ENCODE measurements at places on chromosomes 2 and 18.

- DNase-seq = peak; percentile 2
These were observed 13.4 kb downstream of the PARD6G start for GRCh38 chr18:80233899-80234298.

GRCh38 chr2:216765761-216766262 is 70.5 kb upstream of the IGFBP5 start:
- peak; percentile 38 for DNase-seq

GRCh38 chr2:220034426-220035130 is 407.1 kb downstream of the SLC4A3 start:
- peak; percentile 78 for DNase-seq

DNA sequence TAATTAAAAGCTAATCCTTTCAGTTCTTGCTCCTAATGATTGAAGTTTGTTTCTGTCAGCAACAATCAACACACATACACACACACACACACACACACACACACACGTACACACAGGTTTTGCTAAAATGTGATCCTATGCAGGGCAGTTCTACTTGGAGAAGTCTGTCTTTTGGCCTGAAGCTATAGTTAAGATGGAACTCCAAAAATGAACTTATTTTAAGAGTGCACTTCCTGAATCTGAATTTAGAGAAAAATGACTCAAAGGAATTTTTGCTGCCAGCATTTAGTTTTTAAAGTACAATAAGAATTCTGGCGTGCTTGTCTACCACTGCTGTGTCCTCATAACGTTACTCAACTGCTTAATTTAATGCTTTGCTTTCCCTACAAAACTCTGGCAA is 6.6 kb downstream of the GALNT5 start:
- DNase-seq = no peak

DNA sequence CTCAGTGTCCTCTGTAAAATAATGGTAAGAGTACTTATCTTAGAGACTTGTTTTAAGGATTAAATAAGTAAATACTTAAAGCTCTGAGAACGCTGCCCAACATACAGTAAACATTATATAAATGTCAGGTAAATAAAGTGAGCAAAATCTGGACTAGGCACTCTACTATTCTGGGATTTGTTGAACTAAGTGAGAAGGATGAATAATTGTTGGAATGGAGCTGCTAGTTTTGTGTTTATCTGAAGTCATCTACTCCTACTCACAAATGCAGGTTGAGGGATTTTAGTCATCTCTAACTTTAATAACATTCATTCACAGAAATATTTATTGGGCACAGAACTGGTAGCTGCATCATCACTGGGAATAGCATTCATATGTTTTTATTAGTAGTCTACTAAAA is 103.4 kb downstream of the MEIS1 start:
- no peak for DNase-seq

GRCh38 chr18:57831597-57832377 is 28.7 kb upstream of the ATP8B1 start:
- DNase-seq = no peak

- DNase-seq = no peak
These were observed 59.9 kb upstream of the GATA6 start for GRCh38 chr18:22109535-22109934.

DNA sequence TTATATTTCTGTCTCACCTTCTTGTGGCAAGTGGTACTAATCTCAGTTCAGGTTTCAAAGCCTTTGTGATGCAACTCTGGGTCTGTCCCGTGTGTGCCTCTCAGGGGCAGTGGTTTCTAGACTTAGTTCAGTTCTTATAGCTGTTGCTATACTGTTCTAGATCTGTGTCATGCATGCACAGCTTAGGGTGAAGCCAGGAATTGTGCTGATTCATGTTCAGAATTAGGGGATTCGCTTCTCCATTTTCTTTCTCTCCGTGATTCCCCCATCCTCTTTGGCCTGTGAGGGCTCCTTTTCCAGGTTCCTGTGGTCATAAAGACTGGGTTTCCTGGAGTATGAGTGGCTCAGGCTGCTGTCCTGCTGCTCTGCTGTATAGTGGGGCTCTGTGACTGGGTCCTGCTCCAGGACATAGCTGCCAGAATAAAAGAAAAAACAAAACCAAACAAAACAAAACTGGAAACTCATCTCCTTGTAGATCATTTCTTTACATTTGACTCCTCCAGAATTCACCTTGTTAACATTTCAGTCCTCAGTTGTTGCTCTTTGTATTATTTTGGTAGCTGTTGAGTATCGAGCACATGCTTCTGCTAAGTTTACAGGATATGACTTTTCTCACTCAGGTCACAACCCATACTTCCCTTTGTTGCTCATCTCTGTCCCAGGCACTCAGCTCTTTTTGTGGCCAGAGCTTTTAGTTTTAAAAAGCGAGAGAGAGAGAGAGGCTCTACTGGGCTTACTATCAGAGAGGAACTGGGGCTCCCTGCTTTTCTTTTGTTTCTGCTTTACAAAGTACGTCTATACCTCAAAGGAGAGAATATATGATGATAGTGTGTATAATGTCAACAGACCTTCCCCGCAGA is 34.2 kb downstream of the CERS6 start:
- no peak for DNase-seq

- DNase-seq = no peak
These were observed 10.4 kb downstream of the RNF152 start for GRCh38 chr18:61882296-61883004.

DNA sequence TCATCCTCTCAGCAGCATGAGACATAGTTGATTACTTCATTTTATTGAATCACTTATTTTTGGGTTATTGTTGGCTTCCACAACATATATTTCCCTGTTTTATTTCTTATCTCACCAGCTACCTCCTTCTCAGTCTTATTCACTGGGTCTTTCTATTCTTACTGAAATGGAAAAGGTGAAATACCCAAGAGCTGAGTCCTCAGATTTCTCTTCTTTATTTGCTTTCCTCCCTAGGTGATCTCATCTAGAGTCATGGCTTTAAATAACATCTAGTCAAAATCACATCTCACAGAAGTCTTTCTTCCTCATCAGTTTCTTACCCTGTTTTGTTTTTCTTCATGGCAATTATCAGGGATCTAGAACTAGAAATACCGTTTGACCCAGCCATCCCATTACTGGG is 105.0 kb upstream of the RBBP8 start:
- no peak for DNase-seq

DNA sequence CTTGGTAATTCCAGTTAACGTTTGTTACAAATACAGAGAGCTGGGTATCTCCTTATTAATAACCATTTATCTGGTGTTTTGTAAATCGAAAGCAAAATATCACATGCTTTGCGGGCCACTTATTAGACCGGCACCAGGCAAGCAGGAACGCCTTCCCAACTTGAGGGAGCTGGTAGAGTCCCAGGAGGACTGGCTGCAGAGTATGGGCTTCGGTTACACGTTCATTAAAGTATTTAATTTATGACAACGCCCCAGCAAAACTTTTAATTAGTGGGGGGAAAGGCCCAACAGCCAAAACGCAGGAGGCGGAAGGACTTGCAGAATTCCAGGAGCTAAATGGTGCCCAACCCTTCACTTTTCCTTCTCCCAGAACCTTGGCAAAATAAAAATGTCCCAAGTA is 3.7 kb downstream of the SMAD7 start:
- no peak for DNase-seq

- DNase-seq = no peak
These were observed 230.3 kb downstream of the DYSF start for GRCh38 chr2:71683666-71684065.

- DNase-seq = no peak
These were observed 1229.1 kb upstream of the ACVR2A start for GRCh38 chr2:146615778-146616177.

Data from urothelium cell line (cell line).